ENCODE measurements at places on chromosomes 11 and 22.

GRCh38 chr22:49903322-49904039 lies 14.8 kb downstream of the ALG12 start:
- DNase-seq = no peak

DNA sequence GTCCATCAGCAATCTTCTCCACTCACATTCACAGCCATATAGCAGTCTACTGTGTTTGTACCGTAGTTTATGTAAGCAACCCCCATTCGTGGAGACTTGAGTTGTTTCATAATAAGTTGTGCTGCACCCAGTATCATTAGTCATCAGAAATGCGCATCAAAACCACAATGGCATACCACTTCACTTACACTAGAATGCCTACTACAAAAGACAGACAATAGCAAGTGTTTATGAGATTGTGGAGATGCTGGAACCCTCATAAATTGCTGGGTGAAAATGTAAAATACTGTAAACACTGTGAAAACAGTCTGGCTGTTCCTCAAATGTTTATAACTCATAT lies 133.3 kb downstream of the ATXN10 start:
- no peak for DNase-seq

DNA sequence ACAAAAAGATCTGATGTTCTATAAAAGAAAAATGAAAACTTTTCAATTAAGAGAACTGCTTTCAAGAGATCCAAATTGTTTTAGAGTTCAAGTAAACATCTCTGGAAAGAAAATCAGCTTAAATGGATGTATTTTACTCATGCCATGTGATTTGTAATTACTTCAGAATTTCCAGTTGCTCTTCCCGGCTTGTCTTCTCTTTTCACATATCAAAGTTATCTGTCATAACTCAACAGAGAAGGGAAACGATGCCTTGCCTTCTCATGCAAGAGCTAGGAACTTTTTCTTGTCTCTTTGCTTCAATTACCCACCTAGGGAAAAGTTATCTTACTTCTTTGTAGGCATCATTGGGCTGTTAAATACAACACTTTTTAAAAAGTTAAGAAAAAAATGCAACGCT lies 255.2 kb upstream of the POU2AF2 start:
- no peak for DNase-seq

DNA sequence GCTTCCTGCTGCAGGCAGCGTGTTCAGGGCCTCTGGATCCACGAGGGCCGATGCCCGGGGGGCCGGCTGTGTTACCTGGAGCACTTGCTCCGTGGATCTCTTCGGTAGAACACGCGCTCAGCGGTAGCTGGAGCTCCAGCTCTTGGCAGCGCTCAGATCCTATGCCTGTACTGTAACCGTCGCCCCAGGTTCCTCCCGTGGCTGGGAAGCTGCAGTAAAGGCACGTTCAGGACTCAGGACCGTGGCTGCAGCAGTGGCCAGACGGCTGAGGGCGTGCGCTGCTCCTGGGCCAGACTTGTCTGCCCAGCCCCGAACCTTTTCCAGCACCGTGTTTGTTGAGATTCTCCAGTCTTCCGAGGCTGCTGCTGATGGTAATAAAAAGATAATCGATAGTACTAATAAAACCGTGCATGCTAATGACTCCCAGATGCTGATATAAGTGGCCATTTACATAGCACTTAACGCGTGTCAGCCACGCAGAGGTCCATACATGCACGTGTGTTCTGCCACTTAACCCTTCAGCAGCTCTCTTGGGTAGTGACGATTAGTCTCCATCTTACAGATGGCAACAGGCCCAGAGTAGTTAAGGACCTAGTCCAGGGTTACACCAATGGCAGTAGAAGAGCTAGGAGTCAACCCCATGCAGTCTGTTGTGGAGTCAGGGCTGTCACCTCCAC lies 1.4 kb downstream of the MOV10L1 start:
- DNase-seq = no peak

- no peak for DNase-seq
Measured at GRCh38 chr22:36136475-36136874, 24.1 kb downstream of the APOL3 start.

GRCh38 chr11:57426439-57426928 lies 437 bp downstream of the SLC43A3 start:
- DNase-seq = no peak

- no peak for DNase-seq
Measured at GRCh38 chr11:72840780-72841179, 26.6 kb downstream of the ATG16L2 start.

DNA sequence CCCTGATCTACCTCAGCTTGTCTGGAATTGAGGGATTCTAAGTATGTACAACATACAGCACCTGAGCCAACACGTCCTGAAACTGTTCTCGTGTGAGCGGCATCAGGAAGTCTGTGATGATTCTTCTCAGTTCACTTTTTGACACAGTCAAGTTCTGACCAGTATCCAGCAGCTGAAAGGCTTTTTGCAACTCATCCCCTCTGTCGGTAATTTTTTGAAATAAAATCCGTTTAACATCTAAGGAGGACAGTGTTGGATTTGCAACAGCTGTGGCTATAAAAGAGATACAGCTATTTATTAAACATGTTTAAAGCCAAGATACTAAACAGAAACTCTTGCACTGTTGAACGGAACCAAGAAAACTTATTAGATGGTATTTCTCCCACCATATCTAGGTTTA lies 39.3 kb downstream of the EFCAB6 start:
- no peak for DNase-seq

DNA sequence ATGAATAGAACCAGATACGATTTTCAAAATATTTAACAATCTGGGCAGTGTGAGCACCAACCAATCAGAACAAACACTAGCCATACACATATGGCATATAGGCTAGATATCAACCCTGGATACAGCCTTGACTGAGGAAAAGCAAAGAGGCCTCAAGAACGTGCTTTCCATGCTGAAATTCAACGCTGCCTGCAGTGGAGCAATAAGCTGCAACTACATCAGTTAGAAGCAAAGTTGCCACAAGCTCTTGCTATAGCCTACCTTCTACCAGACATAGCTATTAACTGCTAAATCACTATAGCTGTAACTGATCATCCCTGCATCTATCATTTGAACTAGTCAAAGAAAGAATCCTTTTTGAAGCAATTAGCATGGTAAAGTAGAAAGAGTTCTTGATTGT lies 42.5 kb downstream of the DENND5A start:
- DNase-seq = no peak

- DNase-seq = no peak
Measured at GRCh38 chr22:28229566-28230485, 310.8 kb upstream of the PITPNB start.

- DNase-seq = no peak
Measured at GRCh38 chr22:21702700-21703683, 32.6 kb downstream of the YPEL1 start.

DNA sequence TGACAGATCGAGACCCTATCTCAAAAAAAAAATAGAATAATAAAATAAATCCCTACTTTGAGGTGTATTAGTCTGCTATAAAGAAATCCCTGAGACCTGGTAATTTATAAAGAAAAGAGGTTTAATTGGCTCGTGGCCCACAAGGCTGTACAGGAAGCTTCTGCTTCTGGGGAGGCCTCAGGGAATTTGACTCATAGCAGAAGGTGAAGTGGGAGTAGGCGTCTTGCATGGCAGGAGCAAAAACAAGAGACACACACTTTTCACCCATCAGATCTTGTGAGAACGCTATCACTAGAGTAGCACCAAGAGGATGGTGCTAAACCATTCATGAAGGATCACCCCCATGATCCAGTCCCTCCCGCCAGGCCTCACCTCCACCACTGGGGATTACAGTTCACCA lies 29.2 kb downstream of the CDPF1 start:
- DNase-seq = no peak

GRCh38 chr11:16977994-16978315 lies 36.3 kb downstream of the PLEKHA7 start:
- DNase-seq = no peak

- no peak for DNase-seq
Measured at GRCh38 chr11:119153049-119153818, 4.4 kb downstream of the ABCG4 start.

- DNase-seq = no peak
Measured at GRCh38 chr11:10497371-10498021, 42.4 kb downstream of the AMPD3 start.

DNA sequence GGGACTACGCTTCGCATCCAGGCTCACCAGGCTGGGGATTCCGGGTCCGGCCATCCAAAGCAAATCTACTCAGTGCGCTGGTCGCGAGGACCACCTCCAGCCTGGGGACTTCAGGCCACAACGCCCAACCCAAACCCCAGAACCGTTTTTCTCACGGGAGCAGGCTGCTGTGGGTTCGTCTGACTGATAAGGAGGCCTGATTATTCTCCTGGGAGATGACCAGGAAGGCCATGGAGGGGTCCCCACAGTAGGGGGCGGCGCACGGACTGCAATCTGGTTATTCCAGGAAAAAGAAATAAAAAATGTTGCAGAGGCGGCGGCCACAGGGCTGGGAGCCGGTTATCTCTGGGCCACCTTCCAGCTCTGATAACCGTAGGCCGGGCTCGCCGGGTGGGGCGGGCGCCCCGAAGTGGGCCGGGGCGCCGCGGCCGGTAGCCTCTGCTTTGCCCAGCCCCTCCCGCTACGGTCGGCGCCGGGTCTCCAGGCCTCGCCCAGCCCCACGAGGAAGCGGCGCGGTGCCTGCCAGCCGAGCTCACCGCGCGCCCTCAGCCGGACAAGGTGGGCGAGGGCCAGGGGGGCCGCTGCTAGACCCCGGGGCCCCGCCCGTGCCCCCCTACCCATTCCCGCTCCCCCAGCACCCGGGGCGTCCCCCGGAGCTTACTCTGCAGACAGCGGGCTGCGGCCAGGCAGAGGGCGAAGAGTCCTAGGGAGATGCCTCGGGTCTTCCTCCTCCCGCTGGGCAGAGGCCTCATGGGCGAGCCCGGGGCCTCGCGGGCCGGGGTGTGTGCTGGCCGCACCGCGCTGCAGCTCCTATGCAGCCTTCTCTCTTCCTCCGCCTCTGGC lies 446 bp downstream of the VSTM5 start:
- DNase-seq = no peak

- DNase-seq = no peak
Measured at GRCh38 chr11:87228820-87229219, 191.1 kb downstream of the TMEM135 start.

DNA sequence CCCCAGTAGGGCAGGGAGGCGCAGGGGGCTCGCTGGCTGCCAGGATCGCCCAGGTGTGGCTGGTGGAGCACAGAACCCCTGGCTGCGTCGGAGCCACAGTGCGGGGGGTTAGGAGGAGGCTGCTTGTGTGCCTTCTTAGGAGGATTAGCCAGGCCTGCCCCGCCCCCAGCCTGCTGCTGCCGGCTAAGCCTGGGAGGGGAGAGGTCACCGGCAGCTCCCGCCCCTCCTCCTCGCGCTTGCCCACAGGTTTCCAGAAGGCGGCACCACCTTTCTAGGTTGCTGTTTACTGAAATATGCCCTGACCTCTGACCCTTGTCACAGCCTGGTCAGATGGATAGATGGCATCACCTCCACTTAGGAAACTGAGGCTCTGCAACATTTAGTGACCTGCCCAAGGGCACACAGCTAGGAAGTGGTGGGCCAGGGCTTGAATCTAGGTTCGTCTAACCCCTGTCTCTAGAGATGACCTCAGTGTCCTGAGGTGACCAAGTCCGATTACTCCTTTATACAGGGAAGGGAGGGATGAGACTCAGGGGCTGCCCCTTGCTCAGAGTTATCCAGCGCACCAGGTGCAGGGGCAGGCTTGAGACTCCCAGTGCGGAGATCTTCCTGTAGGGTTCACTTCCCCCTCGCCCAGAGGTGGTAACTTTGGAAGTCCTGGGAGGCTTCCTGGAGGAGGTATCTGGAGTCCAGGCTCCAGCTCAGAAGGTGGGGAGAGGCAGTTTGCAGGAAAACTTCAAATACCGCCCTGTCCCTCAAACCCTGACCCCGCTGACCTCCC lies 44.0 kb downstream of the MYO7A start:
- no peak for DNase-seq

GRCh38 chr11:35619116-35619854 lies 1.0 kb downstream of the FJX1 start:
- DNase-seq = peak; percentile 9

GRCh38 chr11:65016705-65017104 lies 2.7 kb downstream of the ARL2 start:
- no peak for DNase-seq

GRCh38 chr11:12056119-12056518 lies 47.7 kb upstream of the DKK3 start:
- DNase-seq = no peak

DNA sequence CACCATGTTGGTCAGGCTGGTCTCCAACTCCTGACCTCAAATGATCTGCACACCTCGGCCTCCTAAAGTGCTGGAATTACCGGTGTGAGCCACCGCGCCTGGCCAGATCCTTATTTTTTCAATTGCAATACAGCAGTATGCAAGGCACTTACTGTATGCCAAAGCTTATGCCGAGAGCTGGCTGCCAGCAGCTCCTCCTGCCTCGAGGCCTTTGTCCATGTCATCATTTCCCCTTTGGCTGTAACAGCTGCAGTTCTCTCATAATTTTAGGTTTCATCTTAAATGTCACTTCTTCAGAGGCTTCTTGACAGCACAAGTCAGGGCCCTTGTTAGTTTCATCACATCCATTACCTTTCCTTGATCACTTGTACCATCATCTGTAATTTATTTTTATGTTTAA lies 1.5 kb upstream of the SREBF2 start:
- DNase-seq = no peak

GRCh38 chr11:74162681-74163467 lies 7.9 kb downstream of the C2CD3 start:
- no peak for DNase-seq

- DNase-seq = no peak
Measured at GRCh38 chr22:31139066-31139465, 1.2 kb downstream of the PLA2G3 start.

GRCh38 chr11:85965202-85965601 lies 103.7 kb downstream of the PICALM start:
- DNase-seq = no peak

GRCh38 chr11:115676768-115677167 lies 172.6 kb upstream of the CADM1 start:
- DNase-seq = no peak

DNA sequence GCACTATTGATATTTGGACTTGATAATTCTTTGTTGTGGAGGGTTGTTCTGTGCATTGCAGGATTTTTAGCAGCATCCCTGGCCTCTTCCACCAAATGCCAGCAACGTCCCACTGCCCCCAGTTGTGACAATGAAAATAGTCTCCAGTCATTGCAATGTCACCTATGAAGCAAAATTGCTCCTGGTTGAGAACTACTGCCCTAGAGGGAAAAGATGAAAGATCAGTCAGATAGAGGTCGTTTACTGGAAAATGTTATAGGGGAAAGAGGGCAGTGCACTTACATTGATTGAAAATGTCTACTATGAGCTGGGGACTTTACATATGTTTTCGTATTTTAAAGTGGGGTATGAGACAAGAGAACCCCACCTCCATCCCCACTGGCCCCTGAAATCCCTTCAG lies 77.1 kb upstream of the FAM181B start:
- DNase-seq = no peak

DNA sequence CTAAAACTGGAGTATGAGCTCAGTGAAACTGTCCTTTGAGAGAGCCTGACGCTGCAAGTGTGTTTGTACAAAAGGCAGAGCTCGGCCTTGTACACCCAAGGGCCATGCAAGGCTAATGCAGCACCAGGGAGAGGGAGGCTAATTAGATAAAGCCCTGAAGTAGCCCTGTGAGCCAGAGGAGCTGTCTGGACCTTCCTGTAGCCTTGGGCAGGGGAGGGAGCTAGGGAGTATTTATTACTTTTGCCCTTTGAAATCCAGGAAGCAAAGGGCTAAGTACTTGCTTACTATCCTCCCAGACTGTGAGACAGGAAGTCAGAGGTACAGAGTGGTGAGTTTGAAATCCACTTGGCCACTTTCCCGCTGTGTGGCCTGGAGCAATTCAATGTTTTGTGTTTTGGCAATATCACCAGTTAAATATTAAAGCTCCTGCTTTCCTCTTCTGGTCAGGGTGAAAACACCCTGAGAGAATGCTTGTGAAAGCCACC lies 10.2 kb upstream of the LDHA start:
- no peak for DNase-seq

All from CD8-positive, alpha-beta T cell (primary cell).